ENCODE measurements at places on chromosomes 7 and 10.

DNA sequence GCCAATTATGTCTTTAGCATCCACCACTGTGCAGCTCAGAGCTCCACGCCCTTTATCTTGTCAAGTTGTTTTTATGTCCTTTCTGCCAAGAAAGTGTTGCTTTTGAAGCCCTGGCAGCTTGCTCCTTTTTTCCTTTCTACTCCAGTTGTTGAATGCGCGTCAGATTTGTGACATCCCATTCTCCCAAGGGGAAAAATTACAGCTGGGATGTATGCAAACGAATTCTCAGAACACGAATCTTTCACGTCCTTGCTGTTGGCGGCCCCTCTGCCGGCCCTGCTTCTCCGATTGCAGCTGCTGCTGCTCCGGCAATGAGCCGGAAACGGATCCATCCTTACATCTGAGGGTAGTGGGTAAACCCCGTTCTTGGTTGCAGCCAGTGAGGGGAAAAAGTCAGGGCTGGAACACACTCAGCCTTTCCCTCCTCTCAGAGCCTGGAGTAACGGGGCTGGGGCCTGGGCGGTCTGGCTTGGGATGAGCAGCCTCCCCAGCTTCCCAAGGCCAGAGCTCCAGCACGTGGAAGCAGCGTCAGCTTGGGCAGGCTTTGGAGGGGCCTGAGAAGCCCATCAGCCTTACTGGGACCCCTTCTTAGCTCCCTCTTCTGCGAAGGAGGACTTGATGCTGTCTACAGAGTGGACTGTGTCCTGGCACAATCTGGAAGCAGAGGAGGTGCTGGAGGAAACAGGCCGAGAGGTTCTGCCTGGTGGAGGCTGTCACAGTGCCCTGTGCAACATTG is 79.0 kb upstream of the CHST15 start:
- DNase-seq: no peak

GRCh38 chr7:107816011-107816566 is 13.1 kb upstream of the SLC26A3 start:
- no peak for DNase-seq

- peak; percentile 84 for DNase-seq
These were observed 918 bp upstream of the RPEL1 start for GRCh38 chr10:103244666-103245271.

DNA sequence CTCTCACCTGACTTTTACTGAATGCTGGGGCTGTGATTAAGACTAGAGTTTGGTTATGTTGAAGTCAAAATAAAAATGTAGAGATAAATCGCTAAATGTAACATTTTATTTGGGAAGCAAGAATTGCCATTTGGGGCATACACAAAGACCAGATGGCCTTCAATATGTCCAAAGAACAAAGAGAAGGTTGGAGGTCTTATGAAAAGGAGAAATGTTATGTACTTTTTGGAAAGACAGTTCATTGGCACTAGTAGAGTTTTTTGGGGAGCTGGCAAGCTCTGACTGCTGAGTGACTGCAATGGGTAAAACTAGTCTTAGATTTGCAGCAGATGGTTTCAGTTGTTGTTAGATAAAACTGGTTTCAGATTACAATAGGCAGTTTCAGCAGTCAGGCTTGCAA is 35.6 kb upstream of the GALNT17 start:
- DNase-seq: no peak

DNA sequence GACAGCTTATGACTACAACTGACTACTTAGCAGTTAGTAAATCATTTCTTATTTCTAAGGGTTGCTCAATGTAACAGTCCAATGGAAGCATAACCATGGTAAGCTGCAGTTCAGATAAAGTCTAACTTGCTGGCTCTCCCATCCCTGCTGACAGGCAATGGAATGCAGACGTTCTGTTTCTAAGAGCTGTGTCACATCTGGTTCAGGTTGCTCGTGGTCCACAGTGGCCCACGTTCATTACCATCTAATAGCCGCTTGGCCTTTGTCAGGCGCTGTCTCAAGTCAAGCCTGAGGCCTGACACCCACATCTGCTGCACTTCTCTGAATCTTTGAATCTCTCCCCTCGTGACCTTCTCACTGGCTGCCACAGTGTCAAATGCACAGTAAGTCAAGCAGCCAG is 240.8 kb downstream of the FGFR2 start:
- peak; percentile 34 for DNase-seq

GRCh38 chr7:44274623-44274975 is 50.8 kb downstream of the CAMK2B start:
- no peak for DNase-seq

Data from hepatocyte (in vitro differentiated cells).